DMS153 (cell line): ENCODE measurements at places on chromosomes 6 and 20.

DNA sequence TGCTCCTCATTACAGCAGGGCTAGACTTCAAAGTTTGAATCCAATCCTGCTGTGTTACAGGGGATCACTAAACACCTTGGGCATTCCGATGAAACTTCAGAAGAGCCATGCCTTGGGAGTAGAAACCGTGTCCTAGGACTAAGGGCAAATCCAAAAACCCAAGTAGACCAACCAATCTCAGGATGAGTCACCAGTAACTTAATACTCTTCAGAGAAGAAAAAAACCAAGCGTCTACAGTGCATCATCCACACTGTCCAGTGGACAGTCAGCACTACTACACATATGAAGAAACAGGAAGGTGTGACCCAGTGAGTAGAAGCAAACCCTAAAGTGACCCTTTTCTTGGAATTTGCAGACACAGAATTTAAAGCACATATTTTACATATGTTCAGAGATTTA is 39.5 kb upstream of the VAPB start:
- DNase-seq, result no peak

DNA sequence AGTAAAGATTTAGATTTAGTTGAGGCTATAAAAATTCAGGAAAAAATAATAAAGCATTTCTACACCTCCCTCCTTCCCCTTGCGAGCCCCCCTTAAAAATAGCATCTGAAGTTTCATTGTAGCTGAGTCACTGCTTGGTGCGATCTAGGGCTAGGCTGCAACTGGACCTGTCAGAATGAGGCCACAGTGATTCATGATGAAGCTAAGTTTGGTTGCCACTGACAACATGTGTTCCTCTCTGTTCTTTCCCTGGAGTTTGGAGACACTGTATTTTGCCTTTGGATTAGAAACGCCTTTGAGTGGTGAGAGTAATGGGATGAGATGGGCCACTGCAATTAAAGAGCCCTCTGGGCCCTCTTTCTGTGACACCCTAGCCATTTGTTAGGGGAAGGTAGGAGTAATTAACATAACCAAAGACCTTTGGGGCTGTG is 334.1 kb downstream of the NRN1 start:
- no peak for DNase-seq

GRCh38 chr6:127855542-127856159 is 45.2 kb downstream of the THEMIS start:
- no peak for DNase-seq

GRCh38 chr6:9431945-9432344 is 982.9 kb downstream of the TFAP2A start:
- DNase-seq, result no peak

DNA sequence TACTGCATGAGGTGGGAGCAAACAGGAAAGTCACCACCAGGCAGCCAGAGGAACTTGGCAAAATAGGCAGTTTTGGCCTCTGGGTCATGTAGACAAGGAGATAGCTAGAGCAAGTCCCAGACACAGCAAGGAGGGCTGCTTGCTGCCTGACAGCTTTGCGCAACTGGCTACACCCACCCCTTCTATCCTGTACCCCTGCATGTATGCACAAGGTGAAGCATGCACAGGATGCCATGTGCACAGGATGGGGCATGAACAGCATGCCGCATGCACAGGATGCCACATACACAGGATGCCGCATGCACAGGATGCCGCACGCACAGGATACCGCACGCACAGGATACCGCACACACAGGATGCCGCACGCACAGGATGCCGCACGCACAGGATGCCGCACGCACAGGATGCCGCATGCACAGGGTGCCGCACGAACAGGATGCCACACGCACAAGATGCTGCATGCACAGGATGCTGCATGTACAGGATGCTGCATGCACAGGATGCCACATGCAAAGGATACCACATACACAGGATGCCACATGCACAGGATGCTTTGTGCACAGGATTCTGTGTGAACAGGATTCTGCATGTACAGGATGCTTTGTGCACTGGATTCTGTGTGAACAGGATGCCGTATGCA is 104.9 kb upstream of the IYD start:
- no peak for DNase-seq

- DNase-seq, result no peak
Observed at GRCh38 chr6:106360989-106361430, 493 bp downstream of the CRYBG1 start.
